ENCODE measurements at places on chromosomes 1 and 21.

GRCh38 chr1:117685936-117686806, 80.3 kb downstream of the TENT5C start:
- no peak for DNase-seq

DNA sequence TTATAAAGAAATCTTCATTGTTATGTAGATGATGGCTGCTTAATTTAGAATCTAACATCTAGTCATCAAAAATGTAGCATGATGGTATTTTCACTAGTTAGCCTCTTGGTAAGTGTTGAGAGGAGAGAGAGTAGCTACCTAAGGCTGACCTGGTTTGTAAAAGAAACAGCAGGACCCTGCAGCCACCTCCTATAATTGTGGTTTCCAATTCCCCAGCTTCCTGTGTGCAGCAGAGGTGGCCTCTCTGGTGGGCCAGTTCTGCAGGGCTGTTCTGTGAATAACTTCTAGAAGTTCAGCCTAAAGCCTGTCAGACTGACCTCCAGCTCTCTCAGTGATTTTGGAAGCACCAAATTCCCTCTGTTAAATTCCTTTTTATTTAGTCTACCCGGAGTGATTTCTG, 246.4 kb upstream of the LRRC7 start:
- DNase-seq = no peak

- DNase-seq = no peak
Measured at GRCh38 chr1:229024528-229025130, 246.3 kb upstream of the RAB4A start.

- DNase-seq = no peak
Measured at GRCh38 chr1:4594286-4594991, 60.0 kb upstream of the AJAP1 start.

DNA sequence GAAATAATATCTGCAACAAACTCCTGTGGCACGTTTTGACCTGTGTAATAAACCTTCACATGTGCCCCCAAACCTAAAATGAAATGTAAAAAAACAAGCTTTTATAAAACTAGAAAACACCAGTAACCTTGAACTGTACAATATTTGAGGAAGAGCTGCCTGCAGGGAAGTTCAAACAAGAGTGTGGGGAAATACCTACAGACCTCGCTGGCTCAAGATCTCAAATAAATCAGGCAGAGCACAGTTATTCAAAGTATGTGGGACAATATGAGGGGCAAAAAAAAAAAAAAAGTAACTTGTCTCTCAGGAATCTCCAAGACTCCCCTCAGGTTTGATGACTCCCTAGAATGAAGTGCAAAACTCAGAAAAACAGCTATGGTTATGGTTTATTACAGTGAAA, 37.9 kb upstream of the PPIH start:
- no peak for DNase-seq

- DNase-seq = no peak
Measured at GRCh38 chr1:235421751-235422150, 54.5 kb downstream of the TBCE start.

DNA sequence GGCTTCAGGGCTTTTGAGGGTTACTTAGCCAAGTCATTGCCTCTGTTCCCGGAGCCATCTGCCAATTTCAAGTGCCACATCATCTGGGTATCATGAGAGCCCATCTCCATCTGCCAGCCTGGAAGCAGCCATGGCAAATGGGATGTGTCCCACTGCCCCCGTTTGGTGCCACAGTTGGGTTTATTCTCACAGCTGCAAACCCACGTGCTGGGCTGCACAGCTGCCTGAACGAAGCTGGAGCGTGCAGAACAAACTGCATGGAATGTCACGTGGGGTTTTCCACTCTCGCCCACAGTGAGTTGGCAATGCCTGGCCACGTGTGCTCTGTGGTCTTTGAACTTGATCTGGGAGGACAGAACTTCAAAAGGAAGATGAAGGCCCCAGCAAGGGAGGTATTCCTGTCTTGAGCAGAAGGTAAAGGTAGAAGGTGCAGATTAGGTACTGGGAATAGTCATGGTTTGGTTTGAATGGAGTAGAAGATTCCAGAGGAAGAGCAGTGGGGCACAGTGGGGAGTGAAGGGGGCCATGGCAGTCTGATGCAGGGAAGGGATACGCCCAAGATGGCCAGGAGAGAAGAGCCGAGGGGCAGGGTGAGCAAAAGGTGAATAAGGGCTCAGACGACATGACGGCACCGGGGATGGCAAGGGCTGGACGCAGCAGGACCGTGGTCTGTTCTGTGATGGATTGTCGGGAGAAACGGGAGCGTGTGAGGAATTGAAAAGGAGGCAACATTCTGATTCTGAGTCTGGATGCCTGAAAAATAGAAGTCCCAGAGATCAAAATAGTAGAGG, 222.0 kb downstream of the KAZN start:
- no peak for DNase-seq

GRCh38 chr1:37429029-37429428, 45.4 kb upstream of the ZC3H12A start:
- no peak for DNase-seq

GRCh38 chr1:18814425-18814824, 45.0 kb downstream of the TAS1R2 start:
- no peak for DNase-seq
